ENCODE measurements at places on chromosomes 5 and 9.

- H3K4me1 ChIP-seq = no peaks in the 10 kb centered on the region
- no peaks in the 10 kb centered on the region for H3K36me3 ChIP-seq
- H3K4me3 ChIP-seq = no peak overlapping the region
- H3K27me3 ChIP-seq = no peaks in the 10 kb centered on the region
Measured at GRCh38 chr5:173296737-173297676, 31.2 kb downstream of the STC2 start.

- H3K36me3 ChIP-seq = no peaks in the 10 kb centered on the region
- H3K27ac ChIP-seq = no peak overlapping the region
- H3K4me1 ChIP-seq = no peaks in the 10 kb centered on the region
- H3K4me3 ChIP-seq = no peak overlapping the region
- no peak for DNase-seq
- no peaks in the 10 kb centered on the region for H3K27me3 ChIP-seq
Measured at GRCh38 chr5:38434966-38435705, 121.3 kb downstream of the LIFR start.

GRCh38 chr9:130018265-130018664 lies 24.7 kb downstream of the FNBP1 start:
- peaks cover under 1% of the 10 kb centered on the region for H3K4me1 ChIP-seq
- H3K27me3 ChIP-seq = no peaks in the 10 kb centered on the region

DNA sequence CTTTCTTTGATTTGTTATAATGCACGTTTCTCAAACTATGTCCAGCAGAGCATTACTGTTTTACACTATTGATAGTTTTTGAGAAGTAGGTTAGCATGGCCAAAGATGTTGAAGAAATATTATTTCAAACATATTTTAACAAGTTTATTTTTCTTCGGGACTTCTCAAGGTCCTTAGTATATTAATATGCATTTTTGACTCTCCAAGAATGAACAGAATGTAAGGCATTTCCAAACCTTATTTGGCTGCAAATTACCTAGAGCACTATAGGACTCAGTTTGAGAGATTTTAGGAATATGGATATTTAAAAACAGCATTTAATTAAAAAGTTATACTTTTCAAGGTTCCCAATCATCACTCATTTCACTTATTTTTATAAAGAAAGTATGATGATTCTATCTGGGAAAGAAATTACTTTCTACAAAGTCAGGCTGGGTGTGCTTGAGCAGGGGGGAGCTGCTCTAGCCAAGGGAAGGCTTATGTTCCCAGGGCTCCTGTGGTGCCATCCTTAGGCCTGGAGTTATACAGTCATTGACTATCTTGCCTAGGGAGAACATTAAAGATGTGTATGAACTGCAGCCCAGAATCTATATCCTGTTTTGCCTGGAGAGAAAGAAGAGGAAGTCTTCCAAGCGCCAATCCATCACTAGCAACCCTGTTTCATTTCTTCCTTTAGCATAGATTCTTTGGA lies 27.6 kb upstream of the NREP start:
- DNase-seq = no peak
- H3K36me3 ChIP-seq = no peaks in the 10 kb centered on the region
- H3K4me1 ChIP-seq = no peaks in the 10 kb centered on the region
- no peaks in the 10 kb centered on the region for H3K27me3 ChIP-seq

- H3K4me1 ChIP-seq = no peaks in the 10 kb centered on the region
- H3K27me3 ChIP-seq = no peaks in the 10 kb centered on the region
- no peak overlapping the region for H3K4me3 ChIP-seq
- H3K27ac ChIP-seq = peak overlapping the region; percentile 43
Measured at GRCh38 chr5:33410221-33410620, 30.5 kb upstream of the TARS1 start.

GRCh38 chr9:114364134-114365041 lies 23.4 kb downstream of the AKNA start:
- peaks cover 9% of the 10 kb centered on the region for H3K36me3 ChIP-seq
- H3K27ac ChIP-seq = peak overlapping the region; percentile 68
- no peak overlapping the region for H3K4me3 ChIP-seq
- H3K4me1 ChIP-seq = no peaks in the 10 kb centered on the region
- DNase-seq = no peak
- H3K27me3 ChIP-seq = no peaks in the 10 kb centered on the region

DNA sequence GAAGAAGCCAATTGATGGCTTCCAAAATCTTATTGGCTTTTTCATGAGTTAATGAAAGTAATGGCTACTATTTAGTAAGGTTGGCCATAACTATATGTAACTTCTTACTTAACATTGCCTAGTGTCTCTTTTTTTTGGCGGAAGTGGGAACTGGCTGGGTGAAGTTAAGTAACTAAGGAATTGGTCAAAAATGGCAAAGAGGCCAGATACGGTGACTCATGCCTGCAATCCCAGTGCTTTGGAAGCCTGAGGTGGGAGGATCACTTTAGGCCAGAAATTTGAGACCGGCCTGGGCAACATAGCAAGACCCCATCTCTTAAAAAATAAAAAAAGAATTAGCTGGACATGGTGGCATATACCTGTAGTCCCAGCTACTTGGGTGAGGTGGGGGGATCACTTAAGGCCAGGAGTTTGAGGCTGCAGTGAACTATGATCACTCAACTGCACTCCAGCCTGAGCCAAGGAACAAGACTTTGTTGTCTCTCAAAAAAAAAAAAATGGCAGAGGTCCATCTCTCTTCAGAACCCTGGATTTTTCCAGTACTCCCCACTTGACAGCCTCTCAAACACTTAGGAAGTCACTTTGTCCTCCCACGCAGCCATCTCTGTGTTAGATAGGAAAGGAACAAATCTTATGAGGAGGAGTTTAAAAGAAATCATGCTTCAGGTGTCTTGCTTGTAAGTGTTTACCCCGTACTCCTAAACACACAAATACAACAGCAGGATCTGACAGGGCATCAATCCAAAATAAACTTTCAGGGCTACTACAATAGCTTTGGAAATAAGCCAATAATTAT lies 75.7 kb downstream of the TEK start:
- no peaks in the 10 kb centered on the region for H3K4me1 ChIP-seq
- no peak for DNase-seq
- no peaks in the 10 kb centered on the region for H3K36me3 ChIP-seq
- no peaks in the 10 kb centered on the region for H3K27me3 ChIP-seq
- no peak overlapping the region for H3K27ac ChIP-seq

DNA sequence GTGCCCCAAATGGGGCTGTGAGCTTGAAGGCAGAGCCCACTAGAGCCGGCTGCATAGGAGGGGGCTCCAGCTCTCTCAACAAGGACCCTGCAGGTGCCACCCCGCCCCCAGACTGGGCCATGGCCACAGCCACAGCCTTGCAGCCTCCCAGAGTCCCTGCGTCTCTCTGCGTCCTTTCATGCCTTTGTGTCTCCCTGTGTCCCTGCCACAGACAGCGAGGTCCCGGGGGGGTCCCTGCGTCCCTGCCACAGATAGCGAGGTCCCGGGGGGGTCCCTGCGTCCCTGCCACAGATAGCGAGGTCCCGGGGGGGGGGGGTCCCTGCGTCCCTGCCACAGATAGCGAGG lies 6.3 kb downstream of the NOXA1 start:
- no peaks in the 10 kb centered on the region for H3K4me1 ChIP-seq
- no peak overlapping the region for H3K27ac ChIP-seq
- no peak for DNase-seq

GRCh38 chr5:96968074-96968473 lies 32.2 kb downstream of the LNPEP start:
- H3K4me1 ChIP-seq = no peaks in the 10 kb centered on the region
- no peak overlapping the region for H3K4me3 ChIP-seq
- H3K36me3 ChIP-seq = no peaks in the 10 kb centered on the region
- H3K27me3 ChIP-seq = no peaks in the 10 kb centered on the region
- peak overlapping the region; percentile 12 for H3K27ac ChIP-seq

DNA sequence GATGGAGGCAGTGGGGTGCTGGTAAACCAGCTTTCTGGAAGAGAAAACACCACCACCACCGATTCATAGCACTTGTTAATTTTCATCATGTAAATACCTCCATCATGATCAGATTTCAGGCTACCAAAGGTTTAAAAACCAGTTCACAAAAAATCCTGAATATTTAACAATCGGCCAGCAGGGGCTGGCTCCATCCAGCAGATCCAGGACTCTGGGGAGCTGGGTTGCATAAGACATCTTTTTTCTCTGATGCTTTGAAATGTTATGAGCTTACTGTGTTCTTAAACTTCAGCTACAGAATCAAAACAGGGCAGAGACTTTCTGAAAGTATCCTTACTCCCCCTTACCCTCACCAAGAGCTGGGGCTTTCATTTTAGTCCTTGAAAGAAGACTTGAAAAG lies 14.6 kb upstream of the RNF183 start:
- H3K4me3 ChIP-seq = no peak overlapping the region
- H3K27me3 ChIP-seq = no peaks in the 10 kb centered on the region
- H3K4me1 ChIP-seq = no peaks in the 10 kb centered on the region
- no peak overlapping the region for H3K27ac ChIP-seq
- no peak for DNase-seq

Data from breast epithelium (tissue), 4 donors.